ENCODE measurements at places on chromosomes 7 and 10.

DNA sequence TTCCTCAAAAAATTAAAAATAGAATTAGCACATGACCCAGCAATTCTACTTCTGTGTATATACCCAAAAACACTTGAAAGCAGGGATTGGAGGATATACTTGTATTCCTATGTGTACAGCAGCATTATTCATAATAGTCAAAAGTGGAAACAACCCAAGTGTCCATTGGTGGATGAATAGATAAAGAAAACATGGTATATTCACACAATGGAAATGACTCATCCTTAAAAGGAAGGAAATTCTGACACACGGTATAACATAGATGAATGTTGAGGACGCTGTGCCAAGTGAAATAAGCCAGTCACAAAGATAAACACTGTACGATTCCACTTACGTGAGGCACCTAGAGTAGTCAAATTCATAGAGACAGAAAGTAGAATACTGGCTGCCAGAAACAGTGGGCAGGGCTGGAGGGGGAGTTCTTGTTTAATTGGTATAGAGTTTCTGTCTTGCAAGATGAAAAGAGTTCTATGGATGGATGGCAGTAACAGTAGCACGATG lies 26.6 kb upstream of the KAT6B start:
- no peak for DNase-seq

- no peak for DNase-seq
Observed at GRCh38 chr7:8284606-8285005, 22.6 kb upstream of the ICA1 start.

GRCh38 chr10:73113551-73113950 lies 3.3 kb downstream of the NUDT13 start:
- no peak for DNase-seq

GRCh38 chr7:41466760-41467384 lies 236.0 kb downstream of the INHBA start:
- DNase-seq, result no peak

GRCh38 chr7:50838675-50839377 lies 56.1 kb upstream of the GRB10 start:
- no peak for DNase-seq

GRCh38 chr10:60367901-60368300 lies 21.8 kb downstream of the ANK3 start:
- DNase-seq, result no peak

DNA sequence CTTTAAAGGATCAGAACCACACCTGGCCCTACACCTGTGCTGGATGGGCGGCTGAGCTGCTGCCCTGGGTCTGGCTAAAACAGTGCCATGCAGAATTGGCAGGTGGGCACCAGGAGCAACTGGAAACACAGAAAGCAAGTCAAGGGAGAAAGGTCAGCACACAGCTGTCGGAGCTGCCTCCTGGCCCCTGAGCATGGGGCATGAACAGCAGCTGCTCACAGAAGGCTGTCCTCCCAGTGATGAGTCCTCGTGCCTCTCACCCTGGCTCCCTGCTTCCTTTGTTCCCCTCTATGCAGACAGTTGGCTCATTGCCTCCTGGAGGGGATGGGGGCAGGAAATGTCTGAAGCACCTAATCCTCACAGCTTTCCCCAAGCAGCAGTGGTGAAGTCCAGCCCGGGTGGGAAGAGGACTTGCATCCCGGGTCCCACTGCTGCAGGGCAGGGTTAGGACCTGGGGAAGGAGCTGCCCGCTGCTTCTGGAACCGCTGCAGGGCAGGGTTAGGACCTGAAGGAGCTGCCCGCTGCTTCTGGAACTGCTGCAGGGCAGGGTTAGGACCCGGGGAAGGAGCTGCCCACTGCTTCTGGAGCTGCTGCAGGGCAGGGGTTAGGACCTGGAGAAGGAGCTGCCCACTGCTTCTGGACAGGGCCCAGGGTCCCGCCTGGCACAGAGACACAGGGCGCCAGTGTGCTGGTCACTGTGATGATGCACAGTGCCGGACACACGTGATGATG lies 37.3 kb downstream of the VIPR2 start:
- DNase-seq, result no peak

DNA sequence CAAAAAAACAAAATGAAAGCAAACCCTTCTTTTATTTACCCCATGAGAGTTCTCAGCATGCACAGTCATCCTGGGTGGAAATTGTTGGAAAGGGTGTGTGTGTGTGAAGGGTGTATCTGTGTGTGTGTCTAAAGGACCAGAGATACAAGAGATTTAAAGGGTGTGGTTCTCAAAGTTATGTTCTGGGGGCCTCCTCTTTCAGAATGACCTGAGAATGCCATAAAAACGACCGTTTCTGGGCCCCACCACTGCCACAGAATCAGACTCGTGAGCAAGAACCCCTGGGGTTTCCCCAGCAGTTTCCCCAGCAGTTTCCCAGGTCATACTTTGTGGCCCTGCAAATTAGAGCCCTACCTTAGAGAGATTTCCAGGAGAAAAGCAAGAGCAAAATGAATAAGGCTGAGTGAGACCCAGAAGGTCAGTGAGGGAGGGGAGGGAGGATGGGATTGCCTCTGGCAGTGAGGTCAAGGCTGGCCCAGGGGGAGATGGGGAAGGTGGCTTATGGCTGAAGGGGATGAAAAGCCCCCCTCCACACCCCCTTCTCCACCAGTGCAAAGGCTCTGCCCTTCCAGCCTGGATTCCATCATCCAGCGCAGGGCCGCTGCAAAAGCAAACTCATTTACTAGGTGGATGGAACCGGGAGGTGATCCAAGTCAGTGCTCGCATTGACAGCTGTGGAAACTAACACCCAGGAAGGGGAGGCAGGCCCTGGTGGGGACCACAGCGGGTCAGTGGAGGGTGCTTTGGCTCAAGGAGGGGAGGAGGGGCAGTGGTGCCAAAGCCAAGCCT lies 10.2 kb downstream of the PYROXD2 start:
- DNase-seq, result no peak

DNA sequence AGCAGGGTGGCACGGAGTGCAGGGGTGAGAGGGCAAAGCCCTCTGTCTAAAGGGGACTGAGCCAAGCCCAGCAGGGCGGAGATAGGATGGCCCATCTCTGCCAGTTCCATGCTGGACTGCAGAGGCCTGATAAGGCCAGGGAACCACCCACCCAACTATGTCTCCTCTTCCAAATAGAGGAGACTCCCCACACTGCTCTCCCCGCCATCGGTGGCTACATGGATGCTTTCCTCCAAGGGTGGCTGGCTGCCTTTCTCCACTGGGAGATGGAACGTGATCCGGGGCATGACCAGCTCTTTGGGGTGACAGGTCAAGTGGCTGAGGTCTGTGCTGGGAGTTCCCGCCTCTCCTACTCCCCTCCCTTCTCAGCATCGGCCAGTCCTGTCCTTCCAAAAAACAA lies 58.1 kb upstream of the MXI1 start:
- DNase-seq, result no peak

GRCh38 chr10:84194424-84195043 lies at the start of gene CDHR1:
CDHR1 (plus strand) TSS chr10:84194537; CDS start chr10:84194761, 224 bp downstream.
- DNase-seq, result no peak

- no peak for DNase-seq
Observed at GRCh38 chr7:12565873-12566272, 4.6 kb upstream of the SCIN start.

DNA sequence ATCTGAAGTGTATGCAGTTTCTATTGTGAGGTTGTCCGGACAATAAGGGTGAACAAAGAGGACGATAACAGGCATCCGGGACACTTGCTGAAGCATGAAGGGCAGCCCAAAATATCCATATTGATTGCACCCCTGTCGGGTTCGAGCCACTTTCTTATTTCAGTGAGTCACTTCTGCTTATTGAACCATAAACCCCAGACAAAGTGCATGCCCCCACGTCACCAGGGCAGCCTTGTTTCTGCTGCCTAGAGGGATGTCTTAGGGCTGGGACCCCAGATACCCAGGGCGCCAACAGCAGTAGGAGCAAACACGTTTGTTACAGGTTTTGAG lies 175.3 kb upstream of the LYZL1 start:
- DNase-seq, result no peak

DNA sequence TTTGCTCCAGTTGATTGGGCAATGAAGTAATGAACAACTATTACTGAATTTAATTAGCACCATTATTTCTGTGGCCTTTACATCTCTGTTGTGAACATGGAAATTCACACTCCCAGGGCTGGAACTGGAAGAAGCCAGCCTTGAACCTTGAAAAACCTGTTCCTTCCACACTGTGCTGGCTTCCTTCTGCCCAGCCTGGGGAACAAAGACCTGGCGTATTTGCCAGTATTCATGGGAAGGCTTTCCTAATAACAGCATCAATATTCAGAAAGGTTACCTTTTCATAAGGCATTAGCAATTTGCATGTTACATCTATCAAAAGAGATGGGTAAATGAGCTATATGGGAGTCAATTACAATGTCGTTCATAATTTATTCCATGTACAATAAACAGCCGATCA lies 1.3 kb downstream of the C10orf90 start:
- no peak for DNase-seq

- no peak for DNase-seq
Observed at GRCh38 chr10:64529003-64529350, 1007.8 kb downstream of the REEP3 start.

DNA sequence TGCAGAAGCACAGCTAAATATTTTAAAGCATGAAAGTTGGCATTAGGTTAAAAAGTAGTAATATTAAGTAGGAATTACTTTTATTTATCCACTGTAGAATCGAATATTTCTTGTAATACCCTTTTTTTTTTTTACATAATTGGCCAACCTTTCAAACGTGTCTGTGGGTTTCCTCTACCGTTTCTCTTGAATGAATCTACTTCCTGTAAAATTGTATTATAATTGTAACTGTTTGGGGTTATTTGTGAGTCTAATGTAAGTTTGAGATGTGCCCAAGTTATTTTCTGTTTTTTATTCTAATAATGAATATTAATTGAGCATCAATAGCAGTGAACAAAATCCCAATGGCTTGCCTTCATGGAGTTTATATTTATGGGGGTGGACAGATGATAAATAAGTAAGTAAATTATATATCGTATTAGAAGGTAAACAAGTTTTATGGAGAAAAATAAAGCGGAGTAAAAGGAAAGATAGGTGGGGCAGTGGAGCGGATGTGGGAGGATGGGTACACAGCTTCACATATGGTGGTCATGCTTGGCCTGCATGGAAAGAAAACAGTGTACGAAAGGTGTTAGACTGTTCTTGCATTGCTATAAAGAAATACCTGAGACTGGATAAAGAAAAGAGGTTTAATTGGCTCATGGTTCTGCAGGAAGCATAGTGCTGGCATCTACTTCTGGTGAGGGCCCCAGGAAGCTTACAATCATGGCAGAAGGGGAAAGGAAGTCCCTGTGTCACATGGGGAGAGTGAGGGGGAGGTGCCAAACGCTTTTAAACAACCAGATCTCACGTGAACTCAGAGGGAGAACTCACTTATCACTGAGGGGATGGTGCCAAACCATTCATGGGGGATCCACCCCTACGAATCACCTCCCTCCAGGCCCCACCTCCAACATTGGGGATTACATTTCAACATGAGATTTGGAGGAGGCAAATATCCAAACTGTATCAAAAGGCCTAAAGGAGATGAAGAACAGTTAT lies 5.4 kb downstream of the TSPAN13 start:
- no peak for DNase-seq

DNA sequence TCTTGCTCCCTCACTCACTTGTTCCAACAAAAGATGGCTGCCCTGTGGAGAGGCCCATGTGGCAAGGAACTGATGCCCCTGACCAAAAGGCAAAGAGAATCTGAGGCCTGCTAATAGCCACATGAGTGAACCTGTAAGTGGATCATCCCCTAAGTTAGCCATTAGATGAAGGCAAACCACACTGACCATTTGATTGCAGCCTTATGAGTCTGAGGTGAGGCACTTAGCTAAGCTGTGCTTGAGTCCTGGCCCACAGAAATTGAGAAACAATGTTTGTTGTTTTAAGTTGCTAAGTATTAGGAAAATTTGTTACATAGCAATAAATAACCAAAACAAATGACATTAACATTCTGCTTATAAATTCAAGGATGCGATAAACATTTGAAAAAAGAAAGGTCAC lies 100.1 kb upstream of the BET1 start:
- DNase-seq, result no peak

- no peak for DNase-seq
Observed at GRCh38 chr10:23359692-23360380, 15.2 kb upstream of the C10orf67 start.

GRCh38 chr10:22002591-22003176 lies 846 bp downstream of the DNAJC1 start:
- DNase-seq, result no peak

GRCh38 chr10:102817175-102817574 lies 20.0 kb downstream of the CYP17A1 start:
- DNase-seq, result no peak

- DNase-seq, result no peak
Observed at GRCh38 chr10:33217854-33218253, 116.6 kb downstream of the NRP1 start.

- DNase-seq, result no peak
Observed at GRCh38 chr7:75658802-75659201, 79.9 kb downstream of the HIP1 start.

DNA sequence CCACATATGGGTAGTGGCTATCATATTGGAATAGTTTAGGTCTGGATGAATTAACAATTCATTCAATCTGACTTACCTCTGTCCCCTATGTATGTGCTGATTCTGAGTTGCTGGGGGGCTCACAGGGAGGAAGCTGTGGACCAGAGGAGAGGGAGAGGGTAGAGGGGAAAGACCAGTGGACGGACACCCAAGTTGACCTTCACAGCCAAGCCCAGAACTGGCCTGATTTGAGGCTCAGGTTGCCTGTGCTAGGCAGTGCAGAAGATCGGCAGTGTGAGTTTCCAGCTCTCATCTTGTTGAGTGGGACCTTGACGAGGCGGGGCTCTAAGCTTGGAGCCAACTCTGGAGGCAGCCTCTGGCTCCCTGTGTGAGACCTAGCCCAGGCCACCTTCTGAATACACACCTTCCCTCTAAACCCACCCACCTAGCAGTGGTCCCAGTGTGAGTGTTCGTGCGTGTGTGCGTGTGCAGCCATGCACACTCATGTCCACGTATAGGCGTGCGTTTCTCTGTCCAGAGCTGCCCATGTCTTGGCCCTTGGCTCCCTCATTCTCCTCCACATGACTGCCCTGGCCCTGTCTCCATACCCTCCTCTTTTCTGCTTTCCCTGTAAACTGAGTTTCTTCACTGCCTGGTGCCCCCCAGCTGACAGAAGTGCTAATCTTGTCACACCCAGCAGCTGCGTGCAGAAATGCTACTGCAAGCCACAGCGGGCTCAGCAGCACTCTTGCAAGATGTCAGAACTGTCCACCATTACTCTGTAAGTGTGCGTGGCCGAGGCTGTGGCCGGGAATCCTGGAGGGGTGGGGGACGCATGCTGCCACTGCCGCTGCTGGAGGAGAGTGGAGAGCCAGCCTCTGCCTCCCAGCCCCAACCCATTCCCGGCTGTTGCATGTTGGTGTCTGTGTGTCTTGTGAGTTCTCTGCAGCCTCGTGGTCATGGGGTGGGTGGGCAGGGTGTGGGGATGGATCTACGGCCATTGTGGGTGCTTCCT lies 47.6 kb downstream of the ADCYAP1R1 start:
- DNase-seq, result no peak

Measured in esophagus squamous epithelium (tissue), 5 donors.